ENCODE measurements at places on chromosomes 11 and 22.

GRCh38 chr11:69294571-69295078, 670 bp downstream of the MYEOV start:
- no peak for DNase-seq

GRCh38 chr11:12017865-12018453, 9.5 kb upstream of the DKK3 start:
- DNase-seq, result no peak

GRCh38 chr11:71185411-71185810, 67.0 kb downstream of the SHANK2 start:
- no peak for DNase-seq

- no peak for DNase-seq
These were observed 36.9 kb upstream of the LINC01488 start for GRCh38 chr11:69444381-69445130.

DNA sequence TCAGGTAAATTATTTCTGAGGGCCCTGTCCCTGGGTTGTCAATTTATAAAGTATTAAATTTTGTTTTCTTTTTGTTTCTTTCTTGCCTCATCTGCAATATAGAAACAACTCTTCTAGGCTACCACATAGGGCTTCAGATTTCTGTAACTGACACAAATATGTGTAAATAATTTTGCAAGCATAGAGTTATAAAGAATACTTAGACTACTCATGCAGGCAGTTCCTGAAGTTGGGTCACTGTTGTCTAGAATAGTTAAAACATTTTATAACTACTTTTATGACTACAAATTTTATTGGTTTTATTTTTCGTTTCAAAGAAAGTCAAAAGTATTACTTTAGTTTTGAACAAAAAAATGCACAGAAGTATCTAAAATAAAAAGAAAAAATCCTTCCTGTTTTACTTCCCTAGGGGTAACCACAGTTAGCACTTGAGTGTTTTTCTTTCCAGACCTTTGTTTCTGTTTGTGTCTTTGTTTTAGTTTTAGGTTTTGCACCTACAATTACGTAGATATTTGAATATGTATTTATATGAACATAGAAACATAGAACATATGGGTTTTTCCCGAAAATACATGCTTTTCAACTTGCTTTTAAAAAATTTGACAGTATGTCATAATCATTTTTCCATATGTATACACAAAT, 12.4 kb upstream of the TMEM123 start:
- DNase-seq, result no peak

GRCh38 chr22:39818094-39818493, 75.5 kb downstream of the ENTHD1 start:
- no peak for DNase-seq

- DNase-seq, result no peak
These were observed 2.4 kb downstream of the SMARCB1 start for GRCh38 chr22:23789121-23789520.

- DNase-seq, result no peak
These were observed 129.7 kb downstream of the ARHGAP42 start for GRCh38 chr11:100816823-100817222.

DNA sequence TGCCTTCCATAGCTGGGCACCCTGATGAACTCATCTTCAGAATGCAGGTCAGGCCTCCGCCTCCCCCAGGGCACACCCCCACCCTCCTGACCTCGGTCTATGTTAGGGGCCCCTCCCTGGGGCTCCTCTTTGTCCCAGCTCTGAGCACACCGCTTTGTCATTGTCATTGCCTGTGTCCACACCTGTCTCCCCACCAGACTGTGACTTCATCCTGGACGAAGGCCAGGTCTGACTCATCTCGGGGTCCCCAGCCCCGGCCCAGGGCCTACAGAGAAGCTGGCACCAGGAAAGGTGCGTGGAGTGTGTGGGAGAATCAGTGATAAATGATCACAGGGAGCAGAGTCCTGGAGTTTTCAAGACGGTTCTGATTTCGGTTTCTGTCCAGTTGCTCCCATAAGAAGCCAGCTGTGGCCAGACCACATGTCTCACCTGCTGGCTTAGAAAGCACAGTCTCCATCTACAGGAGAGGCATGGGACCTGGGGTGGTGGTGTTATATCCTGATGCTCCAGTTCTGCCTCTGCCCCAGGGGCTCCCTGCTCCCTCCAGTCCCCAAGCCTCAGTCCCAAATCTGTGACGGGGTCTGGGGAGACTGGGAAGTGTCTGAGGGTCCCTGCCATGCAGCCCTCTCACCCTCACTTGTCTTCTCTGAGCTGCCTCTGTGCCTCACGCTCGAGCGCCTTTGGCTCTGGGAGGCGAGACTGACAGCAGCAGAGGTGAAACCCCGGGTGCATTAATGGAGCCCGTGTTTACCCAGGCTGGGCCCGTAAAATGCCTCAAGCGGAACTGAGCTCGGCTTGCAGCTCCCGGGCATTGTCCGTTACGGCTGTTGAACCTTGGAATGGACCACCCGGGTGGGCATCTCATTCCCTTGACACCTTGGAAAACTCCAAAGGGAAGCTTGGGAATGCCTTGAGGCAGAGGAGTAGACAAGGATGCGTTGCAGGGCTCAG, 85.5 kb upstream of the WNT11 start:
- no peak for DNase-seq

GRCh38 chr11:134478176-134478575, 66.1 kb upstream of the B3GAT1 start:
- DNase-seq, result no peak

DNA sequence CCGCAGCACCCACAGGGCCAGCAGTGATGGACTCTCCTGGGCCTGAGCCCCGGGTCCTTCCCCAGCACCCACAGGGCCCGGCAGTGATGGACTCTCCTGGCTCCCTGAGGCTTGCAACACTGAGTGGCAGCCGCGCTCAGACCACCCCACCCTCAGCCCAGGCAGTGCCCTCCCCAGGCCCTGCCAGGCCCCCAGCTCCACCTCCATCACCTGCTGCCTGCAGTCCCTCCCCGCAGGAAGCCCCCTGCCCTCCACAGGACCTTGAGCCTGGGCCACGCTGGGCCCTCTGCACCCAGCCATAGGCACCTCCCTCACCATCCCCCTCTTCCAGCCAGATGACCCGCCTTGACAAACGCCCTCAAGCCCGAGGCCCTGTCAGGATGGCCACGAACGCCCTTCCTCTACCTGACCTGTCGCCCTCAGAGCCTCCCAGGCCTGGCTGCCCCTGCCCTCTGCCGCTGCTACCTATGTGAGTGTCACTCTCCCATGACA, 11.4 kb downstream of the ALG12 start:
- DNase-seq, result no peak

DNA sequence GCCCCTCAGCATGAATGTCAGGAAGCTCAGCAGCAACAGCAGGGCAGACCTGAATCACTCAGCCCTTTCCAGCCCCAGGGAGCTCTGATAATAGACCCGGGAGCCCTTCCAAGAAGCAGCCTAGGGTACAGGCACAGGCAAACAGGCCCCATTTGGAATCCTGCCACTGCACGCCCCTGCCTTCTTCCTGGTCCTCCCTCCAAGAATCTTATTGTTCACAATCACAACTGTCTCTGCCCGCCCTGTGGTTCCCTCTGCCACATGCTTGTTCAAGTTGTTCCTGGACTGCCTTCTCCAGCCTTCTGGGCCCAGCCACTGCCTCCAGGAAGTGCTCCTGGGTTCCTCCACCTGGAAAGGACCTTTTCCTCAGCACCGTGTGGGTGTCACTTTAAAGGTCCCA, 54.6 kb downstream of the LRRC32 start:
- DNase-seq, result no peak

- no peak for DNase-seq
These were observed 522.9 kb downstream of the NTM start for GRCh38 chr11:131893103-131893890.

- no peak for DNase-seq
These were observed 28.8 kb upstream of the P2RY2 start for GRCh38 chr11:73189315-73189714.

GRCh38 chr22:48750282-48750681, 1077.4 kb downstream of the BRD1 start:
- no peak for DNase-seq

- no peak for DNase-seq
These were observed 208.4 kb downstream of the MAML2 start for GRCh38 chr11:96134602-96135001.

- DNase-seq, result no peak
These were observed 286.8 kb downstream of the BLID start for GRCh38 chr11:121829159-121829643.

GRCh38 chr11:36404831-36405230, 105.2 kb downstream of the TRAF6 start:
- no peak for DNase-seq

DNA sequence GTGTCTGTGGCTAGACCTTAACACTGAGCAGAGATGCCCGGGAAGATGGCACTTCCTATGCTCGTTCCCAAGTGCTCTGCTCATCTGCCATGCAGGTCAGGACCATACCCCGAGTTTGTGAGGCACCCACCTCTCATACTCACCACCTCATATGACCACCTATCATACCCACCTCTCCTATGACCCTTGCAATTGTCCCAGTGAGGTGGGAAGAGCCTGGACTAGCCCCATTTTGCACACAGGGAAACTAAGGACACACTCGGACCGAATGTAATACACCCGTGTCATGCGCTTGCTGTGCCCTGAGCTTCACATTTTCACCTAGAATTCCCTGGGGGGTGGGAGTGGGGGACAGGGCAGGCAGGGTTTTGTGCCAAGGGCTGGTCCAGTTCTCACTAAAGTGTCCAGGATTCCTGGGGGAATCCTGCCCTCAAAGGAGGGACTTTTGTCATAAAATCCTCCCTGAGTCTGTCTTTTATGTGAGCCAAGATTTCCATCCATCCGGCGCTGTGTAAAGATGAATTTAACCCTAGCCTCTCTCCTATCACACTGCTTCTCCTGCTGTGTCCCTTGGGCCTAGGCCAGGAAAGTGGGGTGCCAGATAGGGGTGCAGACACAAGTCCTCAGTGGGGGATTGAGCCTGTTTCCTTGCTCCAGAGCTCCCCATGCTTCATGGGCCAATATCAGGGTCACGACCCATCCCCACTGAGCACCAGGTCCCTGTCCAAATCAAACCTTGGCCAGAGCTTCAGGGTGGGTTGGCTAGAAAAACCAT, 20.0 kb downstream of the TPBGL start:
- no peak for DNase-seq

- DNase-seq, result no peak
These were observed 12.5 kb downstream of the PEX26 start for GRCh38 chr22:18090286-18090685.

DNA sequence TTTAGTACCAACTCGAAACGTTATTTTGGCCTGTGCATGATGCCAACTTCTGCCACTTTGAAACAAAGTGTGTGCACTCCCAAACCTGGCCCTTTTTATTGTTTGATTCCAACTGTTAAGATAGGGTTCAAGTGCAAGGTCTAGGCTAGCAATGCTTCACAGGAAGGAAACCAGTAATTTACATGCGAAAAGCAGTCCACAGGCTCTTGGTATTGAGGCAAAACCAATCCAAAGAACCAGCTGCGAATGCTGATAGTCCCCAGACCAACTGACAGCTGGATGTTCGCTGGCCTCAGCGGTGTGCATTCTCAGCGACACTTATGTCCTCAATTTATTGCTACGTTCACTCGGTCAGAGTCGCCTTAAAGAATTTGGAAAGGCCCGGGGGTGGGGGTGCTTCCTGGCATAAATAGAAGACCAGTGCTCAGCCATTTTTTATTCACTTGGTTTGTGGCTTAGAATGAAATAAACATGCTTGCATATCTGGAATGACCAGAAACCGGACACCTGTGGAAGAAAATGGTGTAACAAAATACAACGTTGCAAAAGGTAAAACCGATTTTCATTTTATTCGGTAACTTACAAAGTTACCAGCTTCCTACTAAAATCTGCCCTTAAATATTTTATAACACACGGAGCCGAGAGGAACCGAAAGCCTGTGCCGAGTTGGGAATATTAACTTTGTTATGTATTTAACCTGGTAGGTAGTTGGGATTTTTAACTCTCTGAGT, 1.6 kb downstream of the CPT1A start:
- no peak for DNase-seq

DNA sequence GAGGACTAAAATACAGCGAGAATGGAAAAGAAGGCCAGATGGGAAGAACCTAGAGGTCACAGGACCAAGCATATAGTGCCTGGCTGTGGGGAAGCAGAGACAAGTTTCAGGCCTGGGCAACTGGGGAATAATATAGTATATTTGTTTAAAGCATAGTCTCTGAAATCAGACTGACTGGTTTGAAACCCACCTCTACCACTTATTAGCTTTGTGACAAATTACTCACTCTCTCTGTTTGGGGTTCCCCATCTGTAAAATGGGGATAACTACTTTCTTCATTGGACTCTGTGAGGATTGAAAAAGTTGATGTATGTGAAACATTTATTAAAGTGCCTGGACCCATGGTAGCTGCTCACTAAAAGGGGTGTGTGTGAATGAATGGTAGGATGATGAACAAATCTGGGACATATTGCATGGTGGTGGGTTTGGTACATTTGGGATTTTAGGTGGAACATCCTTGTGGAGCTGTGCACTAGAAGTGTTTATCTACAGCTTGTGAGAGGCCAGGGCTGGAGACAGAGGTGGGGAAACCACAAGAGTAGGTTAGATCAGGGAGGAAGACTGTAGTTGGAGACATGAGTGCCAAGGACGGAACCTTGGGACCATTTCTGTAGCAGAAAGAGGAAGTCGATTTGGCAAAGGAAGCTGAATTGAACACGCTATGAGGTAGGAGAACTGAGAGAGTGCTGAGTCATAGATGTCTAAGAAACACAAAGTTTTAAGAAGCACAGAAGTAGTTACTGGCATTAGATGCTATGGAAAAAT, 52.6 kb downstream of the SWAP70 start:
- DNase-seq, result no peak

DNA sequence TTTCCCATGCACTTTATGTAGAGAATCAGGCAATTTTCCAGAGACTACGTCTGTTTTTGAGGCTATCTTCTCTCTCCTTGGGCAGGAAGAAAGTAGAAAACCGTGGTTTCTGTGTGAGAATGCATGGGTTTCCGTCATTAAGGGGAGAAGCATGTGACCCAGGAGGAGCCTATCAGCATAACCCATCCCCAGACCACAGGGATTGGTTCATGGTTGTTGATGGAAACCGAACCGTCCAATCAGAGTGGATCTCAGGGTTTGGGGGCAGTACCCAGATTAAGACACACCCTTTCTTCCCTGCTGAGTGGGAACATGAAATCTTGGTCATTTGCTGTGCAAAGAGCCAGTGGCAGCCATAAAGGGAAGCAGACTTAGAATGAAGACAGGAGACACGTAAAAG, 517.8 kb downstream of the MN1 start:
- no peak for DNase-seq

DNA sequence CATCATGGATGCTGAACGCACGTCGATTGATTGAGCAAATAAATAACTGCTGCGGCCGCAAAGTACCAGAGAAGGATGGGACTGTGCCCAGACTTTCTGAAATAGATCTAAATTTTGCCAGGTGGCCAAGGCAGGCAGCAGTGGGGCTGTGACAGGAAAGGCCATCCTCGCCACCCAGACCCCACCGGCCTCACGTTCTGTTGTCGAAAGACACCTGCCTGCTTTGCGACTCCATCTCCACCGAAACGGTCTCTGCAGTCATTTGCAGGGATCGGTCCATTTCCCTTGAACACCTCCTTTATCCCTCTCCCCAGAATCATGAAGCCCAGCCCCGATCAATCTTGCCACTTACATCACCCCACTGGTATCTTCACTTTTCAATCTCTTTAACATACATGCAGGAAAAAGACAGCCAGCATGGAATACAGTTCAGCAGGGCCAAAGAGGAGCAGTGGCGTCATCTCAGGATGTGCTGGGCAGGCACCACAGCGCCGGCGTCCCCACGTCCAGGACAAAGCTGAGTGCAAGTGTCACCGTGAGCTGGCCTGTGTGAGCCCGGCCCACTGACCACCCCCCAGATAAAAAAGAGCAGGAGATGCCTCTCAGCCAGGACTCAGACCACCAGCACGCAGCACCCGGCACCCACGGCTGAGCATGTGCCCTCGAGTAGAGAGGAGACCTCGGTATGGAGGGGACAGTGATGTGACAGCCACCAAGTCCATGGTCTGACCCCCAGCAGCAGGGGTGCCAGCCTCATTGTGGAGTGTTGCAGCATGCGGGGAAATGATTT, 610.3 kb downstream of the TBC1D22A start:
- DNase-seq, result no peak
